ENCODE measurements at places on chromosomes 2 and 18.

DNA sequence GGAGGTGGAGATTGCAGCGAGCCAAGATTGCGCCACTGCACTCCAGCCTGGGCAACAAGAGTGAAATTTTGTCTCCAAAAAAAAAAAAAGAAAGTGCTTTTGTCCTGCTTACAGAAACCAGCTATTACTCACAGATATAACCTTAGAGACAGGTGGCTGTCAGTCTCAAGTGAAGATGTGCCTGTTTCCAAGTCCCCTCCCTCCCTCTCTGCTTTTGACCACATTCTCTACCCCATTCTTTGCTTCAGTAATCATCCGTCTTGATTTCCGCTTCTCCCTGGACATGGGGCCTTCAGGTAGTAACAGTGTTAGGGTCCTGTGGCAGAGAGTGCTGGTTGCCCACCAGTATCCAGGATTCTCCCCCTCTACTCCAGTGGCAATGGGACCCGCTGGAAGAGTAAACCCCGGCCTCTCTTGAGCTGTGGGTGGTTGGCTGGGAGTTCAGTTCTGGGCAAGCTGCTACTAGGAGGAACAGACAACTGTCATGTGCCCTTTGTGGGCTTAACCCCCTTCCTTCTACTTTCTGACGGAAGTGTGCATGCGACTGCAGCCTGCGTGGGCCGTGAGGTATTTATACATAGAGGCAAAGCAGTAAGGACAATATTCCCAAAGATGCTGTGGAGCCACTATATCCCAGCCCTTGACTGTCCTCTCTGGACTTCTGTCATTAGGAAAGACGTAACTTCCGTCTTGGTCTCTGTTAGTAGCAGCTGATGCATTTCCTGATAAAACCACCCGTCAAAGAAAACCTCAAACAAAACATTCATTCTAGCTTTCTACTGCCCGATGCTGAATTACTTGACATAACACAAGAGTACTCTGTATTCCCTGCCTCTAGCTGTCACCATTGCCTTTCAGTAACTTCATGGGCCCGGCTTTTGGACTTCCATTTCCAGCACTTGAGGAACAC lies 17.8 kb downstream of the PDCL3 start:
- peak; percentile 50 for DNase-seq

- no peak for DNase-seq
These were observed 624.9 kb upstream of the CDH2 start for GRCh38 chr18:28801876-28802275.

DNA sequence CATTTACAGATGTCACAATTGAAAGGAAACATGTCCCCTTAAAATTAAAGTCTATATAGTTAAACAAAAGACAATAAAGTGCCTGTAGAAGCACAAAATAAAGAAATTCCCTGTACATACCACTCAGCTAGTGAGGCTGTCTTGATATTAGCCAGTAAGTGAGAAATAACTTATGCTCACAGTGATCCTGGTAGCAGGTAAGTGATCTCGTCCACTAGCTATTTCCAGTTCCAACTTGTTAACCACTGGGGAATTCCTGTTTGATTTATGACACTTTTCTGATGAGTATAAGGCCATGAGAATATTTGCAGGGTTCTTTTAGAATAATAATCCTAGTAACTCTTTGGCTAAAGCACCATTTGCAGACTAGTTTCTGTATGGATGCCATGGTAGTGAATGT lies 127.9 kb upstream of the PGAP1 start:
- no peak for DNase-seq

- DNase-seq, result no peak
These were observed 72.1 kb downstream of the EDAR start for GRCh38 chr2:108916796-108917421.

DNA sequence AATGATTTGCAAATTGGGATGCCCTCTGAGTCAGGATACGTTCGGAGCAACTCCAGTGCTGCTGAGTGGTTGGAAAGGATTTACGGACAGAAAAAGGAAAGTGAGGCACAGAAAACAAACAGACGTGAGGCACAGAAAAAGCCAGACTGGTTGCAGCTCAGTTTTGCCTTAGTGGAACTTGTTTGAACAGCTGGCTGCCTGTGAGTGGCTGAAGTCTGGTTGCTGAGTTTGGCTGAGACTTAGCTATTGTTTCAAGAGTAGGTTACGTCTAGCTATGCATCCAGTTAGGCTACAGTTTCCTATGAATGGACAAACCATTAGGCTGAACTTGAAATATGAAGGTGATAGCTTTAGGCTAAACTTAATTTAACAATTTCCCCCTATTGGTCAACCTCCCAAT lies 256.6 kb downstream of the VAPA start:
- no peak for DNase-seq

GRCh38 chr2:230174466-230174865 lies 45.3 kb downstream of the SP110 start:
- DNase-seq, result no peak

- no peak for DNase-seq
These were observed 46.7 kb upstream of the FHOD3 start for GRCh38 chr18:36250827-36251226.

GRCh38 chr18:58533766-58534165 lies 95.1 kb downstream of the ALPK2 start:
- DNase-seq, result no peak

GRCh38 chr2:6828299-6828584 lies 37.5 kb downstream of the CMPK2 start:
- no peak for DNase-seq

DNA sequence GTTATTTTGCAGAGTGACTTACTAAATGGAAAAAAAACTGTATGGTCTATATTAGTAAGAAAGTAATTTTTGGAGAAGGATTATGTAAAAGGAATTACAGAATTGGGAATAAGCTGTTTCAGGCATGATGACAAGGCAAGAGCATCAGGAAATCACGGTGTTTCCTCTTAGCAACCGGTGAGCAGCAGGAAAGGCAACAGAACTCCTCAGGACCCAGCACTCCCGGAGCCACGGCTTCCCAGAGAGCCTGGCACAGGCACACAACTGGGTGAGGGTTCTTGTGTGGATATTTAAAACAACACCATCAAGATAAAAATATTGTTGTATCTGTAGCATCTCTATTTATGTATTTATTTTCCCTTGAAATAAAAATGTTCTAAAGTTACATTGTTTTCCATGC lies 34.4 kb downstream of the CYP27C1 start:
- no peak for DNase-seq

GRCh38 chr2:191020742-191021381 lies 6.9 kb upstream of the STAT1 start:
- DNase-seq, result no peak

DNA sequence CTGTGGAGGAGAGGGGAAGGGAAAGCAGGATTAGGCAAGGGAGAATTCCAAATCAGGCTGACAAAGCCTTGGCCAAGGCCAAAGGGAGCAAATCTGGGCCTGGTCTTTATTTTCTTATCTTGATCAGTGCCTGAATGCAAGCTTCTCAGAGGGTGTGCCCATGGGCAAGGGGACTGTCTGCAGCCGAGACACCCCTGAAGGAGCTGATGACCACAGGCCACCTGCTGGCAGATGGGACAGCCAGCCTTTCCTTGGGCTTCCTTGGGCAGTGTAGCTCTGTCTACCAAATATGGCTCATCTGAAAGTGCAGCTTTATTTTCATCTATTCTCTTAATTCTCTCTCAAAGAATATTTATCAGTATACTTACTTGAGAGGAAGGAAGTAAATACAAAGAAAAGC lies 117.0 kb downstream of the PKP4 start:
- DNase-seq, result no peak

DNA sequence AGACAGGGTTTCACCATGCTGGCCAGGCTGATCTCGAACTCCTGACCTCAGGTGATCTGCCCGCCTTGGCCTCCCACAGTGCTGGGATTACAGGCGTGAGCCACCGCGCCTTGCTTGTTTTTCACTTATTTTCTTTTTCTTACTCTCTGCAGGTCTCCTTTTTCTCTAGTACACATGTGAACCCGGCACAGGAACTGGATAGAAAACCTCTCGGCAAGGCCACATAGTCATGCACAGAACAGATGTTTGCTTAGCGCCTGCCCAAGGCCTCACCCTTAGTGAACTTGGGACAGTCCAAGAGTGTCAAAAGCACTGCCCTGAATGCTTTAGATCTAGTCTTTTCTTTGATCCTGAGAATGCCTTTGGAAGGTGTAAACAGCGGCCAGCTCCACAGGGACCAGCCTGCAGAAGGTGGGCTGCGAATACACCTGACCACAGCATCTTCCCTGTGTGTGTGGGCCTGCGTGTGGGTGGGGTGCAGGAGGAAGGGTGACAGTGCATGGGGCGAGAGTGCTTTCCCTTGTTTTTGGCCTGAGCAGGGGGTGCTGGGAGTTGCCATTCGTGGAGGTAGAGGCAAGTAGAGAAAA lies 27.0 kb downstream of the IMPA2 start:
- DNase-seq, result no peak

GRCh38 chr2:189363559-189363958 lies 77.7 kb upstream of the WDR75 start:
- no peak for DNase-seq

GRCh38 chr2:62340994-62341484 lies 145.1 kb downstream of the B3GNT2 start:
- DNase-seq, result no peak

GRCh38 chr2:79327460-79327859 lies 167.9 kb upstream of the REG3A start:
- no peak for DNase-seq

- DNase-seq, result no peak
These were observed 6.3 kb downstream of the COL6A3 start for GRCh38 chr2:237407700-237408099.

DNA sequence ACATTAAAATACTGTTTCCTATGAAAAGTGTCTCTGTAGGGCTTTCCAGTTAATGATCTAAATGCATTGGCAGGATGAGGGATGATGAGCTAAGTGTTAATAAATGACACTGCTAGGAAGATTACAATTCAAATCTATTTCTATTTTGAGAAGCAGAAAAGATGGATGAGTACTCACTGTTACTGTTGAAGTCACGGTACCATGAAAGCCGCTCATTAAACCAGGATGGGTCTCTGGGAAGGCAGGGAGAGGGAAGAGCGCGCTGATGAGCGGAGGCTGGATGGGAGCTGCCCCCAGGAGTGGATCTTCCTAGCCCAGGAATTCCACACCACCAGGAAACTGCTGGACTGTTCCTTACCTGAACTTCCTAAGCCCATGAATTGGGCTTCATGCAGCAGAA lies 27.1 kb upstream of the TXNDC2 start:
- no peak for DNase-seq

DNA sequence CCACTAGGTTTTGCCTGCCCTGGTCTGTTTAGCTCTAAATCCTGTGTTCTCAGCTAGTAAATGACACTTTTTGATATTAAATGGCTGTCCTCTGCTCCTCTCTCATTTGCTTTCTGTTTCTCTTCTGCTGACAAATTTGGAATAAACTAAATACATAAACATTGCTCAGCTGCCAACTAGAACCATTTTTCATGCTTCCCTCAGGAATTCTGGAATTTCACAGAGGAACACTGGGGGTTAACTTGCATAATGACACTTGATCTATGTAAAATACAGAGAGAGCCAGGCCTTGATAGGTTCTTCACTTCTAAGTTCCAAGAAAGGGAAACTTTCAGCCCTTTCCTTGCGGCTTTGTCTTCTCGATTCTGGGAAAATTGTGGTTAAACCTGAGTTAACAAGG lies 450.6 kb upstream of the ST6GAL2 start:
- no peak for DNase-seq

GRCh38 chr2:237164474-237165042 lies 78.9 kb downstream of the COPS8 start:
- no peak for DNase-seq
